ENCODE measurements at places on chromosomes 2 and 18.

DNA sequence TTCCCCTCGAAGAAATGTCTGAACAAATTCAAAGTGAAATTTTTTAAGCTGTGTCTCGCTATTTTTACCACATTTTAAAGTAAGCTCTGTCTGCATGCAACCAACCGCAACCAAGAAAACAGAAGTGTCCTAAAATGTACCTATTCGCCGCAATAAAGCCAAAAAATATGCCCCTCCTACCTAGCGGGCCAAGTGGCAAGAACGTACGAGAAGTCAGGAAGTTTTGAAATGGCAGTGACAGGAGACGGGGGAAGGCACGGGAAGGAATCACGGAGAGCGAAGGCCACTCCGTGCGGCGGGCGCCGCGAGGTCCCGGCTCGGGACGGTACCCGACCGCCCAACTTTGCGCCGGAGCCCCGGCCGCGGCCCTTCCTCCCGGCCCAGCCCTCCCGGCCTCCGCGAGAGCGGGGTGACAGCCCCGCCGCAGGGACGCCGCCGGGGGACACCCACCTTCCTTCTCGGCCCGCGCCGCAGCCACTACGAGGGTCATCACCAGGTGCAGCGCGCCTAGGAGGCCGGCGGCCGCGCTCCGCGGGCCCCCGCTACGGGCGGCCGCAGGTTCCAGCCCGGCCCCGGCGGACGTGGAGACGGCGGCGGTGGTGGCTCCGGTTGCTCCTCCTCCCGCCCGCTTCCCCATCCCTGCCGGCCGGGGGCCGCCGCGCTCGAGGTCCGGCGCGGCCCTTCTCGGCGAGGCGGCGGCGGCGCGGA is 568 bp downstream of the TMEM131 start:
- H3K4me3 ChIP-seq = peak overlapping the region; percentile 70
- H3K4me1 ChIP-seq = peaks cover 17% of the 10 kb centered on the region
- peak; percentile 20 for DNase-seq
- H3K27ac ChIP-seq = peak overlapping the region; percentile 77

- DNase-seq = no peak
- peaks cover 38% of the 10 kb centered on the region for H3K4me1 ChIP-seq
- no peak overlapping the region for H3K4me3 ChIP-seq
- H3K27ac ChIP-seq = no peak overlapping the region
Observed at GRCh38 chr2:199455545-199456382, 2.0 kb downstream of the SATB2 start.

- H3K36me3 ChIP-seq = no peaks in the 10 kb centered on the region
- no peaks in the 10 kb centered on the region for H3K27me3 ChIP-seq
Observed at GRCh38 chr2:187419808-187420207, 28.2 kb downstream of the CALCRL start.

GRCh38 chr2:70003093-70003830 is 41.8 kb upstream of the ASPRV1 start:
- H3K36me3 ChIP-seq = no peaks in the 10 kb centered on the region
- peaks cover 5% of the 10 kb centered on the region for H3K4me1 ChIP-seq
- H3K27ac ChIP-seq = no peak overlapping the region
- no peak for DNase-seq
- no peak overlapping the region for H3K4me3 ChIP-seq

Data from T-cell (primary cell).